CD4-positive, alpha-beta T cell treated with Interferon alpha-2 for 1 hour (primary cell): ENCODE measurements at places on chromosomes 11 and 22.

DNA sequence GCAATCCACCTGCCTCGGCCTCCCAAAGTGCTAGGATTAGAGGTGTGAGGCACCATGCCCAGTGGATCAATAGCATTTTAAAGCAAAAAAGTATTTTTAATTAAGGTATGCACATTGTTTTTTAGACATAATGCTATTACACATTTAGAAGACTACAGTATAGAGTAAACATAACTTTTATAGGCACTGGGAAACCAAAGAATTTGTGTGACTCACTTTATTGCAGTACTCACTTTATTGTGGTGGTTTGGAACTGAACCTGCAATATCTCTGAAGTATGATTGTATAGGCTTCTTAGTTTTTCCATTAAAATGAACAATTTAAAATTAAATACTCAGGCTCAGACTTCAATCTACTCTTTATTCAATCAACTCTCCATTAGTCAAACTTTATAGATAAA is 17.5 kb upstream of the CD3E start:
- DNase-seq: no peak

DNA sequence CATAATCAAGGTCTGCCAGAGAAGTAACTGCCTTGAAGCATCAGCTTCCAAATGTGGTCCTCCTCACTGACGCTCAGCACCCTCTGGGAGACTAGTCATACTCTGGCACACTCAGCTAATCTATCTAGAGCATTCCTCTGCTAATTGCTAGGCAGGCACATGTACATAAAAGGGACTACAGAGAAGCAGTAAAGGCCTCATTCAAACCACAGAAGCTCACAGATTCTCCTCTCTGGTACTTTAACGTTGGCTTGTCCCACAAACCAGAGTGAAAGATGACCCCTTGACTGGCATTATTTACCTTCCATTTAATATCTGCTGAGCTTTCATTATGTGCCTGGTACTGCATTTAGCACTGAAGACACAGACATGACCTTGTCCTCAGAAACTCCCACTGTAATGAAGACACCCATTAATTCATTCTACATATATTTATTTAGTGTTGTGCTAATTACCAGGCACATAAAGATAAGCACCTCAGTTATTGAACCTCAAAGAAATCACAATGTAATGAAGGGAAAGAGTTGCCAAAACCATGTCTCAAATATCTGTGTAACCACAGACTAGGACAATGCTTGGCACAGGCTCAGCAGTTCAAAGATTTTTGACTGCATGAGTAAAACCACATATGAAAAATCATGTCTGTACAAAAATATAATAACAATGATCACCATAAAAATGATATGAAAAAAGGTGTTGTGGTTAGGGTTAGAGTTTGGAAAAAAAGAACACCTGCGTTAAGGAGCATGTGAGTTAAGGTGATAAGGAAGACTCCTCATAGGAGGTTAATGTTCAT is 550.4 kb downstream of the DLG2 start:
- DNase-seq: no peak

- DNase-seq: no peak
These were observed 54.1 kb upstream of the UBASH3B start for GRCh38 chr11:122601141-122602125.

- no peak for DNase-seq
These were observed 19.9 kb upstream of the TEF start for GRCh38 chr22:41361716-41362310.

- no peak for DNase-seq
These were observed 81.0 kb downstream of the CCDC34 start for GRCh38 chr11:27281740-27282590.

DNA sequence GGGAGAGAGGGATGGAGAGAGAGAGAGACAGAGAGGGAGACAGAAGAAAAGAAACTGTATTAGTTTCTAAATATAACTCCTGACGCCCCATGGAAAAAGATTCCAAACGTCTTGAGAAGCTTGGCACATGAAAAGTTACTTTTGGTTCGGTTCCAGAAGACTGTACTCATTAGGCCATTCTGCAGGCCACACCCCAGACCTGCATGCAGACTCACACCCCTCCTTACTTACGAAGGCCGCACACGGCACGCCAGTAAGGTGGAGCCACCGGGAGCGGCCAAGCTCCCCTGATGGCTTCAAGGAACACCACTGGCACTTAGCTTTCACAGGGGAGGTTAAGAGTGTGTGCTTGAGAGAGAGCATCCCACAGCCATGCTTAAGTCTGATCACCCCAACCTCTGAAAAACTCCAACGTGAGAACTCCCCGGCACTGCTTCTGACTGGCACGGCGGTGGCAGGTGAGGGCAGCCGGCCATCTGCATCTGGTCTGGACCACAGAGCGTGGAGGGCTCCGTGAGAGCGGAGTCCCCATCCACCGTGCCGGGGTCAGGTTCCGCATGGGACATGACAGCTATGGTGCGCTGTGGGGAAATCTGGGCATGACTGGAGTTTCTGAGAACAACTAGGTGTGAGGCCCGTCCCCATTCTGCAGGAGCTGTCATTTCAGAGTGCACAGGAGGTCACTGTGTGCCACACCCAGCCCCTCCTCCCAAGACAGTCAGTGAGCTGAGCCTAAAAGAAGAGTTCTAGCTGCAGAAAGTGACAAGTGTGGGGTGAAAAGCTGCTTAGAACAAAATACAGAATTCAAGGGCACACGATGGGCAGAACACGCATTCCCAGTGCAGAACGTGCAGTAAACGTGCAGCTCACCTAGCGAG is 62.4 kb downstream of the MYH9 start:
- no peak for DNase-seq

DNA sequence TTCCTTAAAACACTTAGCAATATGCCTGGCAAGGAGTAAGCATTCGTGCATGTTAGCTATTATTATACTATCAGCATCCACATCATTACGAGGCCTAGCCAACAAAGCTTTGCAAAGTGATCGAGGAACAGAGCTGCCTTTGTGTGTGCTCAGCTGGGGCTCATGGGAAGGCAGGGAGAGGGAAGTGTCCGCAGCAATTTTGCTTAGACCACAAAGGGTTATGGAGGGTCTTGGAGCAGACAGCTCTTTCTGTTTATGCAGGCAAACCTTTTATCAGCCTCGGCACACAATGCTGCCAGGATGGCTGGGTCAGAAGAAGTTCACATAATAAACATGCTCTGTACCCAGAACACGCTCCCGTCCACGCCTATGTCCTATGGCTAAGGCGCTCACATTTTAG is 10.9 kb upstream of the DKK3 start:
- no peak for DNase-seq

GRCh38 chr11:113198972-113199661 is 115.3 kb upstream of the TTC12 start:
- DNase-seq: no peak

DNA sequence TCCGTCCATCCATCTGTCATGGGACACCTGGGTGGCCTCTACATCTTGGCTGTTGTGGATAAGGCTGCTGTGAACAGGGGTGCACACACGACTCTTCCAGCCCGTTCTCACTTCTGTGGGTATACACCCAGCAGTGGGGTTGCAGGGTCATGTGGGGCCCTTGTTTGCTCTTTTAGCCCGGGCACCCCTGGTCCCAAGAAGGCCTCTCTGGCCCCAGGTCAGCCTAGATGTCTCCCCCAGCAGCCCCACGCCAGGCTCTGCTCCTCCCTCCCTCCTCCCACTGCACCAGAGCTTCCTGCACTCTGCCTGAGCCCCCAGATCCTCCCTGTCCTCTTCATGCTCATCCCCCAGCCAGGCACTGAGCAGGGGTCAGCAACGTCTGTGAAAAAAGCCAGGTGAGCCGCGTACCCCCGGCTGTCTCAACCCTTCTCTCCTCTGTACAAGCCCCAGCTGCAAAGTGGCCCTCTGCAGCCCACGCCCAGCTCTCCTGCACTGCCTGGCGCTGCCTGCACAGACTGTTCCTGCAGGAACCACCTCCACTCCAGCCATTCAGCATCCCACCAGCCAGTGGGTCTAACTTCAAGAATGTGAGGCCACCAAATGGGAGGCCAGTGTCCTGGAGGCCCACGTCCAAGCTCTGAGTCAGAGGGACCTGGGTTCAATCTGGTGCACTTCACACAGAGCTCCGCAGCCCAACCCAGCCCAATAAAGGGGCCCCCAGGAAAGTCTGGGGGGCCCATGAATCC is 1508.9 kb downstream of the BRD1 start:
- no peak for DNase-seq

GRCh38 chr11:72951193-72951592 is 137.0 kb downstream of the ATG16L2 start:
- peak; percentile 33 for DNase-seq

GRCh38 chr22:39308614-39309363 is 10.6 kb downstream of the RPL3 start:
- DNase-seq: peak; percentile 61

GRCh38 chr11:75100314-75100713 is 3.6 kb upstream of the OR2AT4 start:
- DNase-seq: no peak

GRCh38 chr11:105693075-105693759 is 83.3 kb downstream of the GRIA4 start:
- no peak for DNase-seq

- no peak for DNase-seq
These were observed 414.4 kb upstream of the CADM1 start for GRCh38 chr11:115918576-115918975.

DNA sequence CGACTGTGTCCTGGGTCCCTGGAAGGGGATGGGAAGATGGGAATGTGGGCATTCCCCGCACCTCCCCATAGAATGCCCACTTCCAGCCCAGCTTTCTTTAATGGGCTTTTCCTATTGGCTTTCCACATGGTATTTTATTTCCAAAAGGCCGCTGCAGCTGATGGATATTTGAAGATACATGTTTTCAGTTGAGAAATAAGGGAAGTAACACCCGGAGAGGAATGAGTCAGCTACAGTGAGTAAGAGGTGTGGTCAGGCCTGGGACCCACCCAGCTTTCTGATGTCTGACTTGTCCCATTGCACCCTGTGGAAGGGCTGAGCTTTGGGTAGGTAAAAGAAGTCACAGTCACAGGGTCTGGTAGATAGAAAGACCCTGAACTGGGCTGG is 476.9 kb downstream of the MIAT start:
- peak; percentile 6 for DNase-seq

DNA sequence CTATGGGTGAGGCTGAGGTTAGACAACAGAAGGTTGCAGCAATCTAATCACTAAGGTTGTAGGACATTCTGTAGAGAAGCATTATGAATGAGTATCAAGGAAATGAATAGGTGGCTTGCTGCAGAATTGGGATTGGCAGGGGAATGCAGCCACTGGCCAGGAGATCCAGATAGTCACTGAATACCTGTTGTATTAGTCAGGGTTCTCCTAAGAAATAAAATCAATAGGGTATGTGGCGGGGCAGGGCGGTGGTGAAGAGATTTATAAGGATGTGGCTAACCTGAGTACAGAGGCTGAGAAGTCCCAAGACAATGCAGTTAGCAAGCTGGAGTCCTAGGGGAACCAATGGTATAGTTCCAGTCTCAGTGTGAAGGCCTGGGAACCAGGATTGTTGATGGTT is 163.0 kb downstream of the SPON1 start:
- no peak for DNase-seq

- DNase-seq: no peak
These were observed 9.2 kb upstream of the NAA40 start for GRCh38 chr11:63929616-63930015.

GRCh38 chr11:61042961-61043540 is 59.2 kb upstream of the CD5 start:
- peak; percentile 77 for DNase-seq

DNA sequence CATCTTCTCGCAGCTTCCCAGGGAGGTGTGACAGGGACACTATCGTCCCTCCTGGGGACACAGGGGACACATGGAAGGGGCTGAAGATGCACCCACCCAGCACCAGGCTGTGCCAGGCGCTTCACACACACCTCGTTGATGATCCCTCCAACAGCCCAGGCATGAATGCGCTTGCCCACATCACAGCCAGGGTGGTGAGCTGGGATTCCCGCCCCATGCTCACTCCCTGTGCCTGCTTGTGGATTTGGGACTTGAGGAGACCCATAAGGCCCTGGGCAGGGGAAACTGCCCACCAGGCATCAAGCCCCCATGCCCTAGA is 57.8 kb downstream of the OTOG start:
- no peak for DNase-seq

DNA sequence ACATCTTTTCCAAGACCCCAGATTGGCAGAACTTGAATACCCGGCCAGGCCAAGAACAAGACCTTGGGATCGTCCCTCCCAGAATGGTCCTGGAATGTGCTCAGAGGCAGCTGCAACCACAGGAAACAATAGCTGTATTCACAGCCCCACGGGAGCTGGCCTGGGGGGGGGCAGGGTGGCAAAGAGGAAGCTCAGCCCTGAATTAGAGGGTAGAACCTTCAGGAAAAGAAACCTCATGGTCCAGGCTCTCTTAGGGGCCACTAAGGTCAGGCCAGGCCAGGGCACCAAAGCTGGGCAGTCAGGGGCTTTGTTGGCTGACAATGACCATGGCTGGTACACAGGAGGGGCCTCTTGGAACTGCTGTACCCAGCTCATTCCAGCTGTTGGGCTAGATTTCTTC is 17.3 kb downstream of the RPL27A start:
- DNase-seq: no peak

DNA sequence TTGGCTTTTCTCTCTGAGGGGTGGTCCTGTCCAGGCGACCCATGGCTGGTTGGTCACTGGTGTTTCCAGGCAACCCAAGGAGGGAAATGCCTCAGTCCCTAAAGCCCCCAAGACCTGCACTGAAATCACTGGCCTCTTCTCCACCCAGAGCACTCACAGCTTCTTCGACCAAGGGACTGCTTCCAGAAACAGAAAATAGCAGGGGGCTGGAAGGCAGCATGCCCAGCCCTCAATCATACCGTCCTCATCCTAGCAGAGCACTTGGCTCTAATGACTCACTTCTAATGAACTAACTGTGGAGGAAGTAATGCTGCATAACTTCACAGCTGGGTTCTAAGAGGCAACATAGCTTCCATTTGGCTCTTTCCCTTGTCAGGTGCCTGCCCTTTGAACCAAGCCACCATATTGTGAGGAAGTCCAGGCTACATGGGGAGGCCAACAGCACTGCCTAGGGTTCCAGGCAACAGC is 27.6 kb downstream of the DKK3 start:
- DNase-seq: no peak

DNA sequence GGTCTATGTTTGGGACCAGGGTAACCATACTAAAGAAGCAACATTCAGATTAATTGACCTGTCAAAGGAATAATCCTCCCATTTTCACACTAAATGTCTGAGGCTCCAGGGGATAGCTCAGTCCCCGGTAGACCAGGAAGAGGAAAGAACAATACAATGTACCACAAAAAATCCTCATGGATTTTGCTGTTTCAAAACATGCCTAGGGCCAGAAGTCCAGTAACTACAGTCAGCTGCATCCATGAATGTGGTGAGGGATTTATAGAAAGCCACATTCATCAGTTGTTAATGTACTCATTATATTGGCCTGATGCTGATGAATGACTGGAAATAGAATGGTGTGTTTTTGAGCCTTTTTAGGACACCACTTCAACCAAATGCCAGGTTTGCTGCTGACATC is 6.9 kb upstream of the ETS1 start:
- DNase-seq: no peak
